MG63 (cell line): ENCODE measurements at places on chromosomes 4 and X. TPM values are rescaled to one million over a fixed set of nuclear protein-coding genes. Genes with fewer than 3 reads are reported as not detected.

Gene MAGEA3
- not detected in 2 replicates for total RNA-seq

Gene RHOXF2B
- total RNA-seq, result not detected in 2 replicates

Gene BEX5
- not detected in 2 replicates for total RNA-seq

Gene EIF2S3
- 239 and 291 TPM in 2 replicates for total RNA-seq

Gene ESX1
- total RNA-seq, result not detected in 2 replicates

Gene NSG1
- not detected in 2 replicates for total RNA-seq

Gene NSUN7
- total RNA-seq, result not detected in 2 replicates

Gene REELD1
- total RNA-seq, result 0.56 TPM in 1 of 2 replicates, not detected in the other

Gene FRG2
- not detected in 2 replicates for total RNA-seq

Gene GABRG1
- not detected in 2 replicates for total RNA-seq

Gene FGF16
- total RNA-seq, result not detected in 2 replicates

Gene PPP4R3C
- total RNA-seq, result not detected in 2 replicates

Gene HTN3
- not detected in 2 replicates for total RNA-seq

Gene CENPC
- 4.3 and 6.8 TPM in 2 replicates for total RNA-seq

Gene ARHGAP4
- 0.07 and 2.4 TPM in 2 replicates for total RNA-seq

Gene TGIF2LX
- total RNA-seq, result not detected in 2 replicates

Gene SPRY1
- 1.9 and 2.0 TPM in 2 replicates for total RNA-seq

Gene FGFRL1
- total RNA-seq, result 41.7 and 59.5 TPM in 2 replicates

Gene PRSS12
- total RNA-seq, result 113 and 165 TPM in 2 replicates

Gene EDNRA
- 0.16 TPM in 1 of 2 replicates, not detected in the other for total RNA-seq

Gene AGA
- total RNA-seq, result 19.0 and 28.3 TPM in 2 replicates

Gene SLC9B1
- total RNA-seq, result 1.5 and 2.3 TPM in 2 replicates

Gene PRKG2
- total RNA-seq, result 2.0 and 2.1 TPM in 2 replicates

Gene LNX1
- total RNA-seq, result 7.4 and 16.5 TPM in 2 replicates

Gene TMEM150C
- total RNA-seq, result 0.57 and 0.76 TPM in 2 replicates

Gene RS1
- not detected in 2 replicates for total RNA-seq

Gene DRD5
- total RNA-seq, result not detected in 2 replicates

Gene FRMD7
- total RNA-seq, result not detected in 2 replicates

Gene AMBN
- not detected in 2 replicates for total RNA-seq

Gene UNC5C
- total RNA-seq, result not detected in 2 replicates

Gene RAB41
- not detected in 2 replicates for total RNA-seq

Gene SPATA18
- 0.02 TPM in 1 of 2 replicates, not detected in the other for total RNA-seq

Gene POF1B
- not detected in 2 replicates for total RNA-seq

Gene ARMCX6
- total RNA-seq, result 38.8 and 53.5 TPM in 2 replicates

Gene GSX2
- not detected in 2 replicates for total RNA-seq

Gene DGKK
- total RNA-seq, result not detected in 2 replicates

Gene GPR173
- 0.63 TPM in 1 of 2 replicates, not detected in the other for total RNA-seq

Gene NSDHL
- total RNA-seq, result 32.3 and 40.9 TPM in 2 replicates

Gene G3BP2
- 21.3 and 41.9 TPM in 2 replicates for total RNA-seq
